Fibroblast of lung (primary cell): ENCODE measurements at places on chromosomes 4 and X. TPM values are rescaled to one million over a fixed set of nuclear protein-coding genes. Genes with fewer than 3 reads are reported as not detected.

FATE1 gene
- not detected in 2 replicates for total RNA-seq

ABCG2 gene
- 0.51 and 1.3 TPM in 2 replicates for total RNA-seq

GUCY1B1 gene
- total RNA-seq: 37.8 and 39.3 TPM in 2 replicates

RPL10 gene
- 2,291 and 2,319 TPM in 2 replicates for total RNA-seq
